ENCODE measurements at places on chromosomes 5 and 9.

- DNase-seq = no peak
These were observed 53.3 kb downstream of the UGCG start for GRCh38 chr9:111949919-111950318.

- DNase-seq = peak; percentile 12
These were observed 518 bp downstream of the SPRY4 start for GRCh38 chr5:142324136-142324870.

DNA sequence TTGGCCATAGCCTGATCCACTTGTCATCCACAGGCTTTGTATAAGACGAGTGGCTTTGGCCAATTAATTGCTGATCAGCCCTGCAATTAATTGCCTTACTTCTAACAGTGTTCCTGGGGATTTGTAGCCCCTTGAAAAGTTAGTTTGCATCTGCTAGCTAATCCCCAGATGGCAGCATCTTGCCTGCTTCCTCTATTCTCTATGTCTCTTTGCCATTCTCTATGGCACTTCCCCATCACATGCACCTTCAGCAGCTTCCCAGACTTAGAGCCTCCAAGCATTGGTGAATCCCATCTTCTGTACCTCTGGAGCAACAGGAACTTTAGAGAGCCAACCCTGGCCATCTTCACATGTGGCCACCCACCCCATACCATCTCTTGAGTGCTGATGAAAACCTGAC, 197.0 kb upstream of the DMAC1 start:
- no peak for DNase-seq

DNA sequence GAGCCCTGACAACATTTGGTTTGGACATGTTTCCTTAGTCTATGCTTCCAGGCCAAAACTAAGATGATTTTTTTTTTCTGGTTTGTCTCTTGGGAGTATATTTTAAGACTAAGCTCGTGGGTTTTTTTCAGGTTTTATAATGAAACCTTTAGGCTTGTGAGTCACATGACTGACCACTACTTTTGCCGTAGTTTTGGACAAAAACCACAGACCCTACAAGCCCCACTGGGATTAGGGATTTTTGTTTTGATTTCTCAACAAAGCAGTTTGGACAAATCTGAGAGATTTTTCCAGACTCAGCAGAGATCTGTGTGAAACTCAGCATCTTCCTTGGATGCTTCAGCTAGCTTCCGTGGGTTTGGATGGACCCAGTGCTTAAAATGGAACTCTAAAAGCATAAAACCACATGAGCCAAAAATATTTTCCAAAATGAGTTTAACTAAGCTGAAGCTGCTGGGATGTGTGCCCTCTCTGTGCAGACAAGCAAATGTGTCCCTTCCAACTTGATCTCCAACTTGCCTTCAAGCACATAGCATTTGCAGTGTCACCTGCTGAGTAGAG, 70.3 kb upstream of the SMIM15 start:
- no peak for DNase-seq

DNA sequence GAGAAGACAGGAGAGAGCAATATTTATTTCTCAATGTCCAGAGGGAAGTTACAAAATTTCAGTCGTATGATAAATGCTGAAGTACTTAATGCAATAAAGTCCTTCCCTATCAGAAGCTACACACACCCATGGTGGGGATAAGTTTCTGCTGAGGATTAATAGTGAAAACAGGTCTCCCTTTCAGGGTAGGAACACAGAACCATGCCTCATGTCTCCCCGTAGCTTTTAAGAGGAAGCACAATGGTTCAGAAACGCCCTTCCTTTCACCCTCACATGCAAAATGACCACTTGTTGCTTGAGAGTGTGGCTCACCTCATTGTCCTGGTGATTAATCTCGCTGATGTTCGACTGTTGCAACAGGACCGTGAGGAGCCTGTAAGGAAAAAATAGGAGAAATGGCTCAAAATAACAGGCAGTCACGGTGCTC, 73.6 kb downstream of the ANKRD55 start:
- DNase-seq = no peak

GRCh38 chr5:83639911-83640310, 80.7 kb downstream of the HAPLN1 start:
- DNase-seq = no peak

GRCh38 chr5:40288800-40289485, 390.8 kb upstream of the PTGER4 start:
- DNase-seq = no peak

GRCh38 chr5:90406466-90406865, 3.1 kb downstream of the CETN3 start:
- DNase-seq = no peak

DNA sequence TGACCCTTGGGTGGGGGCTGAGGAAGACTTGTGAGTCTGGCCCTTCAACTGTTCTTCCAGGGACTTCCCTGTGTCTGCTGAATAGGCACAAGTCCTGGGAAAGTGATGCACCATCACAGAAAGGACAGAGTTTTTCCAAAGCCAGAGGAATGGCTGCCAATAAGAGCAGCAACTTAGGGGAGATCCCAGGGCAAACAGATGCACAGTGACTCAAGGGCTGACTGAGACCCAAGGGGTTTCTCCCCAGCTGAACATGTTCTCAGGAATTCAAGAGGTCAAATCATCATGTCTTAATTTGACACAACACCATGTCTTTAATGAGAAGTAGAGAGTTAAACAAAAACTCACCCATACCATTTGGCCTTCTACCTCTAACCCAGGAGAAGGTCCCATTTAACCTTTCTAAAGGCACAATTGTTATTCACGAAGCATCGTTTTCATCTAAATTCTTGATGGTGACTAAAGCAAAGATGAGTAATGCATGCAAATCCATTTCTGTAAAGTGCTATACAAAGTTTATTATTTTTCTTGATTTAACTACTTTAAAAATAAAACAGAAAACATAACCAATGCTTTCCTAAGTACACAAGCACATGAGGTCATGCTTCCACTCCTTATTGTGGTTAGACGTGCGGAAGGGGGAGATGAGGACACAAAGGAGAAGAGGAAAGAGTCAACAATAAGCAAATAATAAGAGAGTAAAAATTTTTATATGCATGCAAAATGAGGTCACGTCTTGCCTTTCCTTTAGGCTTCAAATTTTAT, 324.1 kb downstream of the PLK2 start:
- DNase-seq = no peak

Data from stimulated activated CD4-positive, alpha-beta T cell treated with anti-CD3 and anti-CD28 coated beads, Interleukin-1b, Interleukin-23, amount 100 ng/mL, for 1 hour (primary cell).